ENCODE measurements at places on chromosomes 4 and X.

DNA sequence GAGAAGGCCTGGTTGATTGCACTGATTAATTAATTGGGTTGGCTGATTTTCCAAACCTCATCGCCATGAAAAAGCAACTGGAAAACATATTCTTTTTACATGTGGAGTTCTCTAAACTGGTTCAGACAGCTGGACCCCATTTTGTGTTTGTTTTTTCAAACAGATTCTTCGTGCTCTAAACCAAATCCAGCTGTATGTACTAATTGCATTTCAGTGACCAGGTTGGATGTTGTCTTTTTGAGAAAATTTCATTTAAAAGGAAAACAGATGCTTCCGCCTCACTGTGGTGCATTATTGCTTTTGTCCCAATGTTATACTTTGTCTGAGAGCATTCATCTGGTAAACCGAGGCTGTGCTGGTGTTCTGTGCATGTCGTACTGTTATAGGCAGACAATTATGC is 67.8 kb upstream of the LNX1 start:
- DNase-seq = no peak

DNA sequence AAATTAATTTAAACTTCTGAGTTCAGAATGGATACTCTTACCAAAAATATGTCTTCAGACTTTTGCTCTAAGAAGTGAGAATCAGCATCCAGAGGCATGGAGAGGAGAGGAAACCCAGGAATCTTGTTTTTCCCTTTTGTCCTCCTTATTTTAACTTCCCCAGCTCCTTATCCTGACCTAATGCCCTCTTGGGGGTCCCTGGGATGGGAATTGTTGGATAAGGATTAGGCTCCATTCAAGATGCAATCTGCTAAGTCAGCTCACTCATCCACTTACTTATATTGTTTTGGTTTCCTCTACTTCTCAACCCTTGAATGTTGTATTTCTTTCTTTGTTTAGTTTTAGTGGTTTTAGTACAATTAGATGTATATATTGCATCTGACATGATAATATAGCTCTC is 208.4 kb upstream of the PCDH7 start:
- DNase-seq = no peak

- DNase-seq = no peak
These were observed 46.1 kb downstream of the GRK4 start for GRCh38 chr4:3009422-3009821.

DNA sequence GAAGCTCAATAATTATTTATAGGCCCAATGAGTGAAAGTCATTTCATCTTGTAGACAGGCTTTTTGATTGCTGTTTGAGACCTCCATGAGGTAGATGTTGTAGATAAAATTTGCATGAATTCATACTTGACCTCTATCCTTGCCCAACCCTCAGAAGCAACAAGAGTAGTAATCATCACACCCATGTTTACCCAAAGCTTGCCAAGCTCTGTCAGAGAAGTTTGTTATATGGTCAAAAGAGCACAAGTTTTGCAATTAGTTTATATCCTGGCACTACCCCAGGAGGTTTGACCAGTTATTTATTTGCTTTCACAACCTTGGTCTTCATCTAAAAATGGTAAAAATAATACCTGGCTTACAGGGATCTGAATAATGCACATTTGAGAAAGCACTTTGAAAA is 20.7 kb downstream of the ADH7 start:
- DNase-seq = no peak

DNA sequence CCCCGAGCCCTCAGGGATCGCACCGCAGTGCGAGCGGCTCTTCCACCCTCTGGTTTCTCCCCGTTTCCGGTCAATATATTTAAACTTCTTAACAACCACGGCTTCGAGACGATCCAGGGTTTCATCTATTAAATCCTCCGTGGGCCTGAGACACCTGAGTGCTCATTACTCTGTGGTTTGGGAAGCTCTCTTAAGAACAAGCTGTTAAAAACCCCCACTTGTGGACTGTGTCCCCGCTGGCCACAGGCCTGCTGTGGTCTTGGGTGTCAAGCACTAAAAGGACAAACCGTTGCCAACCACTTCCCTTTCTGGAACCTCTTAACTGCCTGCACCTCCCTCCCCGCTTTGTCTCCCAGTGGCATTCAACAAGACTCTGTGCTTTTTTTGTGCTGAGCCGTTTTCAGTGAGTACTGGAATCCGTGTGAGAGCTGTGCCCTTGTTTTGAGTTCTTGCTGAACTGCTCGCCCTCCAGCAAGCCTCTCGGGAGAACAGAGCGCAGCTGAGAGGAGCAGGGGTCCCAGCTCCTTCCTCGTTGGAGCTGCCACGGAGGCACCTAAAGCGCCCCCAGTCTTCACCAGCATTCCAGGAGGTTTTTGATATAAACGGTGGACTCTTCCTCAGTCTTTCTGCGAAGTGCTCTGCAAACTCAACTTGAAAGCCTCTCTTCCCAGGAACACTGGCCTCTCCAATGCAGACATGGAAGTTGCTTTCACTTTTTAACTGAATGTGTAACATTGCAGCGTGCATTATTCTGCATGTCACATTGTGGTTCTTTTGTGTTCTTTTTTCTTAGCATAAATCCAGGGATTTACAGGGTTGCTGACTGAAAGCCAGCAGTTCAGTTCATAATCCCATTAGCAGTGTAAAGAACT is 691 bp upstream of the IGFBP7 start:
- DNase-seq = peak; percentile 93

DNA sequence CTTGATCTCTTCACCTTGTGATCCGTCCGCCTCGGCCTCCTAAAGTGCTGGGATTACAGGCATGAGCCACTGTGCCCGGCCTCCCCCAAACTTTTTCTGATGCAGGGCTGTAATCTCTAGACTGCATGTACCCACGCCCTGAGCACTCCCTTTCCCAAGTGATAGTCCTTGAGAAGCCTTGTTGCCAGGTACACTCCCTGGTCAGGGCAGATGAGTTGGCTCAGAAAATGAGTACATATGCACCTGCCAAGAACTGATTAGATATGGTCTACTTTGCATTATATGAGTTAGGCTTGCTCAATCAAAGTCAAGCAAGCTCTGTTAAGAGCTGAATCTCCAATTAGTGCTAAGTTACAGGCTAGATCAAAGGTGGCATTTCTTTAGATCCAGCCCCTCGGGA is 20.3 kb downstream of the APOO start:
- no peak for DNase-seq

- no peak for DNase-seq
These were observed 855.1 kb upstream of the INTU start for GRCh38 chr4:126777649-126778048.

- DNase-seq = peak; percentile 28
These were observed 33.0 kb downstream of the GALNTL6 start for GRCh38 chr4:171846232-171846631.

- no peak for DNase-seq
These were observed 950.5 kb upstream of the INTU start for GRCh38 chr4:126682250-126682649.

- no peak for DNase-seq
These were observed 135.7 kb upstream of the SCML1 start for GRCh38 chrX:17601441-17602200.

DNA sequence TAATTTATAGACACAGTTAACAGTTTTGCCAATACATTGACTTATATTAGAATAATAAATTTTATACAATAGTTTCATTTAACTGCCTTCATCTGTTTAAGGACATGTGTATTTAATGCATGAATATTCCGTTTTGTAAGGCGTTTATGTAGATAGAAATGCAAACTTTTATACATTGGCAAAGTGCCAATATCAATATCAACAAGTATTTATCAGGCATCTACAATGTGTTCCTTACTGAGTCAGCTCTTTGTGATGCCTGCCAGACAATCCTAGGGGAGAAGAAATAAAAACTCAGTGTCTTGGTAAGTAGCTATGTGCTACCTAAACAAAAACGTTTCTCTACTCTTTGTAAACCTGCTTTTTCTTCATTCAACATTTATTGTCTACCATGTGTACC is 1142.2 kb downstream of the C4orf33 start:
- no peak for DNase-seq

GRCh38 chr4:99024481-99025275 is 29.2 kb downstream of the METAP1 start:
- no peak for DNase-seq

DNA sequence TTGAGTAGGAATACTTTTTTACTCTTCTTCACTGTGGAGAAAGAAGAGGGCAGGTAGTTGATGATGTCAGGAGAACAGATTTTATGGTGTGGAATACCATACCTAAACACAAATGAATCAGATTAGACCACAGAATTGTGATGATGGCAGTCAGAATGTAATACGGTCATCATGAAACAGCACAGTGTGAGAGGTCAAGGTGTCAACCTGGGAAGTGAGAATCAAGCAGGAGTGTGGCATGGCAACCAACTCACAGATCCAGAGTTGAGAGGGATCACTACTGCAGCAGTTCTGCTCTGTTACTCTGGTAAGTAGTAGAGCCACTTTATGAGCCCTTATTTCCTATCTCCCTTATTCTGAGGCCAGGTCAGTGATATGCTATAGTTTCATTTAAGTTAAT is 27.7 kb downstream of the METTL14 start:
- DNase-seq = no peak

DNA sequence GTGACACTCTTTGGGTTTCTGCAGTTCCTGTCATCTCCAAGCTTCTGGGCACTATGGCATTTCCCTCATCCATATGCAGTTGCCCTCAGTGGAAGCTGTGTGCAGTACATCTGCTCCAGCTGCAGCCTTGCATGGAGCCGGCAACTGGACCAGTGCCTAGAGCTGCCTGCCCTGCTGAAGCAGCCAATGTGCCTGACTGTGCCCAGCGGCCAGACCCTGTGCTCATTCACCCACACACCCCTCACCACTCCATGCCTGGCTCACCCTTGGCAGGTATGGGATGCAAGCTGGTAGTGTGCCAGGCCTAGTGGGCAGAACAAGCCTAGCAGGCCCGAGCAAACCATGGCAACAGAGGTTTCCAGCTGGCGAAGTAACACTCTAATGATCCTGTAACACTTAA is 370.8 kb downstream of the FSTL5 start:
- no peak for DNase-seq

GRCh38 chr4:4719436-4719835 is 140.0 kb upstream of the MSX1 start:
- no peak for DNase-seq

- peak; percentile 12 for DNase-seq
These were observed 13.5 kb downstream of the ASB11 start for GRCh38 chrX:15301924-15302323.

DNA sequence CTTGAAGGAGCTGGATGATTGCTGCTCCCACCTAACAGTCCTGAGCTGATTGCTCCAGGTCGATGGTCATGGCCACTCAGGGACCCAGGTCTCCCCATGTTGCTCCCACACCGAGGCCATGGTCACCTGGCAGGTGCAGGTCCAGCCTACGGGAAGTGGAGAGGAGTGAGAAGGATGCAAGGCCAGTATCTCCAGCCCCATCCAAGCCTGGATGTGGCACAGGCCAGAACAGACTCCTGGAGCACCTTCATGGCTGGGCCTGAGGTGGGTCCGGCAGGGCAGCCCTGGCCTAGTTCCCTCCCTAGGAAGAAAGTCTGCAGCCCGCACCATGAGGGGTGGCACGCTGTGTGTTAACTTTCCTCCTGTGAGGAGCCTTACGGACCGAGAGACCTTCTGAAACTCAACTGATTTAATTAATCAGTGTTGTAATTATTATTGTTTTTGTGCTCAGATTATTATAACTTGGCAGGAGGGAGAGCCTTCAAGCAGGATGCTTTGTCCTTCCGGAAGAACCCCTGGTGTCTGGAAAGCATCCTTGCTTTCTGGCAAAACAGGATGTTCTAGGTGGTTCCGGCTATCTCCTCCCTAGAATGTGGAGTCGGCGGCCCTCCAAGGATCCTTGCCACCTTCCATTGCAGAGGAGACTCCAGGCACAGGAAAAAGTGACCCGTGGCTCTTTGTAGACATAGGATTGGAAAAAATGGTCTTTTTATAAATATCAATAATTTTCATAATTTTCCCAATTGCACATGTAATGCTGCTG is 92.3 kb upstream of the ADRA2C start:
- DNase-seq = no peak

DNA sequence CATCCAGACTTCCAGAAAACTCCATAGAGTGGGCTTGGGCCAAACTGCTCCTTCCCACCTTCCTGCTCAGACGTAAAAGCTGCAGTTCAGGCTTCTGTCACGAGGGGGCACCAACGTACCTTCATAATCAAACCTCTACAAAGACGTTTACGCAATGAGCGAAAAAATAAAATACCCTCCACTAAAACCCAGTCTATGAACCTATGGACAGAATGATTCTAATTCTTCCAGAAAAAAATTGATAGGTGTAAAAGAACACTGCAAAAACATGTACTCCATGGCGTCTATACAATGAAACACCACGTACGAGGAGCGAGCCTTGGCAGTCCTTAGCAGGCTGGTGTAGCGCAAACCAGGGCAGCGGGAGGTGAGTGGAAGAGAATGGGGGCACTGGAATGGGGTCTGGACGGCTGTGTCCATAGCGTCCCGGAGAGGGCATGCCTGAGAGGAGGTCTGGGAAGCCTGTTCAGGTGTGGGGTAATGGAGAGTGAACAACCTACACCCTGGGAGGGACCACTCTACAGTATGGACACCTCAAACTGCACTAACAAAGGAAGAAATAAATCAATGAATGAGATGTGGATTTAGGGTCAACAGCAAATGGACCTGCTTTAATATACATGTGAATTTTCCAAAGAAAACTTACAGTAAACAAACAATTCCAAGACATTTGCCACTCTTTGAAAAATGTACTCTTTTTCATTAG is 14.4 kb upstream of the RAB40A start:
- DNase-seq = no peak

GRCh38 chr4:187618701-187619281 is 376.8 kb upstream of the ZFP42 start:
- DNase-seq = no peak

DNA sequence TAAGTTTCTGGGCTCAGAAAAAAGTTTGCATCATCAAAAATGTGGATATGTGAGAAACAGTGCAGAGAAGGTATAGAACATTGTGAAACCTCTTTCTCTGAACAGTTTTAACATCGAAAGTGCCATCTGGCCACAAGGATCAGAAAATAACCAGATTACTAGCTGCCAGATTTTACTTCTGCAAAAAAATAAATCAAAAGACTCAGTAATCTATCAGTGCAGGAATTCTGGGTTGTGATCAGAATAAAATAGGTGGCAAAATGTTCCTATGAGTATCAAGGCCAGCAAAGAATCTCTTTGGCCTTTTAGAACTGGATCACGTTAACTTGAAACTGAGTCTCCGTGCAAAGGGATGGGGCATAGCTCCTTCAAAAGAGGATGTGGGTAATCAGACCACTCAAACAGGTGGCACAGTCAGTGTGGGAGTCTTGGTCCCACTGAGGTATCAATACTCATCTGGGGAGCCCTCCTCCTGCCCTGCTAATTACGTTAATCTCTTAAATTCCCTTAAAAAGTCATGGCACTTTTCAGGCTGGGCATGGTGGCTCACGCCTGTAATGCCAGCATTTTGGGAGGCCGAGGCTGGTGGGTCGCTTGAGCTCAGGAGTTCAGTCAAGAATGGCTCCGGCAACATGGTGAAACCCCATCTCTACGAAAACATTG is 26.7 kb upstream of the RBM47 start:
- DNase-seq = no peak

DNA sequence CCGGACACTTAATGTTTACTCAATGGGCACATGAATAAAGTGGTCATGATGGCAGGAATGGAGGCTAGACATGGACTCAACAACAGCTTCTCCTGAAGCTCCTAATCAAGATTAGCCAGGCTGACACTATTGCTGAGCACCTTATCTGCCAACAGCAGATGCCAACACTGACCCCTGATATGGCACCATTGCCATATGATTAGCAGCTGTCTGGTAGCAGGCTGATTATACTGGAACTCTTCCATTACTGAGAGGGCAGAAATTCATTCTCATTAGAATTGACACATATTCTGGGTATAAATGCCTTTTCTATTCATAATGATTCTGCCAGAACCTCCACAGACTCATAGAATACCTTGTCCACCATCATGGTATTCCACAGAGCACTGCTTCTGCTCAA is 18.4 kb upstream of the AFF1 start:
- no peak for DNase-seq

GRCh38 chr4:73864365-73864764 is 4.8 kb upstream of the CXCL1 start:
- DNase-seq = no peak
